ENCODE measurements at places on chromosomes 7 and 10.

DNA sequence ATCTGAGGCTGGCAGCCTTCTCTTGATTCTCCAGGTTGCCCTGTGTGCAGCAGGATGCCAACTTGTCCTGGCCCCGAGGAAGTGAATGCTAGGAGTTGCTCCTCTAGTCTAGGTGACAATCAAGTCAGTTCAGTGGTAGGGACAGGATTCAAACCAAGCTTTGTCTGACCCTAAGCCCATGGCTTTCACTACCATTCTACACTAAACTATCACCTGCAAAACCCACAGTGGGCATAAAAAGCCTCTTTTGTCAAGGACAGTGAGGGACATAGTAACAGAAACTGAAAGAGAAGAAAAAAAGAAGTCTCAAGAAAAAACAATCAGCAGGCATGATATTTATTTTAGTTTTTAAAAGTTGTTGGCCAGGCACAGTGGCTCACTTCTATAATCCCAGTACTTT, 33.5 kb downstream of the KCNMA1 start:
- no peak for DNase-seq

- no peak for DNase-seq
Observed at GRCh38 chr7:155001756-155002410, 1.0 kb downstream of the PAXIP1 start.

DNA sequence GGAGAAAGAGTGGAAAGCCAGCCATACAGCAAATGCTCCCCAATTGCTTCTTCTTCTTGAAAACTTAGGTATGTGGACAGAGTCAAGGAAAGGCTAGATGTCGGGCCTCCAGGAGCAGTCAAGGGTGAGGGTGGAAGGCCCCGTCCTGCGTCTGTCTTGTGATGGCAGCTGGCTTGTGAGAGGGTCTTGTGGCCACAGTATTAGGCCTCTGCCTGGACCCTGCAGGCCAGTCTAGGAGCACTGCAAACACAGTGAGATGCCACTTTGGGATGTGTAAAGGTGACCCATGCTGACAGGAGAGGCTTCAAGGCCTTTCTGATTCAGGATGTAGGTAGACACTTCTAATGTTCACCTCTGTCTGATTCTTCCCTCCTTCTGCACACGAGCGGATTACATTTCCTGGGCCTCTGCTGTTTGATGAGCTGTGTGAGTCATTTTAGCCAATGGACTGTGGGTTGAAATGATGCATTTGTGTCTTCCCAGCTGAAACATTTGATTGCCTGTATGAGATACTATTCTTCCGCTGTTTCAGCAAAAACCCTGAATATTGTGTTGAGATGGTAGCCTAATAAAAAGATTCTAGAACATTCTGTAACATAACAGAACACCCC, 135.4 kb downstream of the EMX2 start:
- no peak for DNase-seq

- DNase-seq = no peak
Observed at GRCh38 chr10:541750-542371, 147.6 kb downstream of the DIP2C start.

DNA sequence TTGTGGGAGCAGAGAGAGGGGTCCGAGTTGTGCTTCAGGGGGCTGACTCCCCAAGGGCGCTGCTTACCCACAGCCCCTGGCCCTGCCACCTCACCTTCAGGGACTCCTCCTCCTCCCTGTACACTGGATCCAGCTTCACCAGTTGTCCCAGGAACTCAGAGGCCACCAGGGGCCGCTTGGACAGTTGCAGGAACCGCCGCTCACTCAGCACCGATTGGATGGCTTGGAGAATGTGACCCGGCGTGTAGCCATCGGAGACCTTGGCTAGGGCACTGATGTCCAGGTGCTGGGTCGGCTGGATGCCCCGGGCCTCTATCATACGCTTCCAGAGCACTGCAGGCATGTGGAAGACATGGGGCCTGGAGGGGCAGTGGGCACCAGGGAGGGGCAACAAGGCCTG, 4.5 kb upstream of the ASB10 start:
- no peak for DNase-seq
